ENCODE measurements at places on chromosomes 7 and 10. TPM values are rescaled to one million over a fixed set of nuclear protein-coding genes. Genes with fewer than 3 reads are reported as not detected.

The CNTNAP2 gene
- total RNA-seq, result 0.41 TPM

The ALOX5 gene
- total RNA-seq, result 128 TPM

The SLC18A3 gene
- total RNA-seq, result not detected

The SCD gene
- total RNA-seq, result 276 TPM

The C7orf57 gene
- total RNA-seq, result not detected

The LRRTM3 gene
- not detected for total RNA-seq

The WNT8B gene
- total RNA-seq, result not detected

The LOXL4 gene
- 6.2 TPM for total RNA-seq

The PUS7 gene
- total RNA-seq, result 10.9 TPM

The WEE2 gene
- not detected for total RNA-seq

The AKR1B15 gene
- total RNA-seq, result not detected

The PLEKHS1 gene
- total RNA-seq, result not detected

The TEX36 gene
- total RNA-seq, result not detected

The SYT15B gene
- total RNA-seq, result 40.1 TPM

The BAIAP2L1 gene
- total RNA-seq, result 22.9 TPM

The HGF gene
- 26.5 TPM for total RNA-seq

The UCN3 gene
- total RNA-seq, result 1.2 TPM

The ANKRD7 gene
- total RNA-seq, result not detected

The NXPH1 gene
- not detected for total RNA-seq
